ENCODE measurements at places on chromosomes 12 and 14.

GRCh38 chr12:9933958-9934357, 1.8 kb upstream of the CLEC2A start:
- DNase-seq: no peak

- DNase-seq: no peak
These were observed 344.9 kb downstream of the FSCB start for GRCh38 chr14:44162197-44162596.

- no peak for DNase-seq
These were observed 14.7 kb downstream of the FANCM start for GRCh38 chr14:45150386-45150890.

- DNase-seq: no peak
These were observed 54.4 kb downstream of the PELI2 start for GRCh38 chr14:56172571-56172971.

DNA sequence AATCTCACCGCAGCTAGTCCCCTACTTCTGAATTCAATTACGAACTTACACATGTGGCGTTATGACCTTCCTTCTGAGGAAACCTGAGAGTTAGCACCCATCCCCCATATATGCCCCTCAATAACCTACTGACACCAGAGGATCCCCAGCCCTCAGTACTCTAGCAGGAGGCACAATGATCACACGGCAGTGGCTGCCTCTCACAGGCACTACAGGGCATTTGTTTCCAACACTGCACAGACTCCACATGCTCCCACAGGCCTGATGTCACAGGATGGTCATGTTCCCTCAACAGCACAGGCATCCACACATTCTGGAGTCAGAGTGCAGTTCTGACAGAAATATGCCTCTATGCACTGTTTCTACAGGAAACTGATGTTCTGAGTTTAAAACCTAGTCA, 17.4 kb downstream of the PPP1CC start:
- DNase-seq: no peak

- DNase-seq: no peak
These were observed 174.2 kb upstream of the SLC38A2 start for GRCh38 chr12:46546634-46547273.

Data from cardiac septum (tissue), 1 donor.